Astrocyte (in vitro differentiated cells and primary cell): ENCODE measurements at places on chromosomes 13 and 19.

DNA sequence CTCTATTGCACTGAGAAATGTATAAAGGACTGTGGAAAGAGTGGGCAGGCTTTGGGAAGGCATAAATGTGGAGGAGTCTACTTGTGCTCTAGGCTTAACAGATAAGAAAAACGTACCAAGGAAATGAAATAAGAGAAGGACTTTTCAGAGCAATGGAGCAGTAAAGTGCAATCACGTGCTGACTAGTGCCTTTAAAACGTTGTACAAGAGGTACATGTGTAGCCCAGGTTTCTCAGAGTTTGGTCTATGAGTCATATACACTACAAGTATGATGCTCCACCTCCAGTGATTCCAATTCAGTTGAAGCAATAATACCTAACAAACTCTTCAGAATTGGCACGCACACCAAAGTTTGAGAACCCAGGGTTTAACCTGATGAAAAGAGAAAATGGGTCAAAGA, 13.4 kb upstream of the FNDC3A start:
- DNase-seq, result peak; percentile 12

DNA sequence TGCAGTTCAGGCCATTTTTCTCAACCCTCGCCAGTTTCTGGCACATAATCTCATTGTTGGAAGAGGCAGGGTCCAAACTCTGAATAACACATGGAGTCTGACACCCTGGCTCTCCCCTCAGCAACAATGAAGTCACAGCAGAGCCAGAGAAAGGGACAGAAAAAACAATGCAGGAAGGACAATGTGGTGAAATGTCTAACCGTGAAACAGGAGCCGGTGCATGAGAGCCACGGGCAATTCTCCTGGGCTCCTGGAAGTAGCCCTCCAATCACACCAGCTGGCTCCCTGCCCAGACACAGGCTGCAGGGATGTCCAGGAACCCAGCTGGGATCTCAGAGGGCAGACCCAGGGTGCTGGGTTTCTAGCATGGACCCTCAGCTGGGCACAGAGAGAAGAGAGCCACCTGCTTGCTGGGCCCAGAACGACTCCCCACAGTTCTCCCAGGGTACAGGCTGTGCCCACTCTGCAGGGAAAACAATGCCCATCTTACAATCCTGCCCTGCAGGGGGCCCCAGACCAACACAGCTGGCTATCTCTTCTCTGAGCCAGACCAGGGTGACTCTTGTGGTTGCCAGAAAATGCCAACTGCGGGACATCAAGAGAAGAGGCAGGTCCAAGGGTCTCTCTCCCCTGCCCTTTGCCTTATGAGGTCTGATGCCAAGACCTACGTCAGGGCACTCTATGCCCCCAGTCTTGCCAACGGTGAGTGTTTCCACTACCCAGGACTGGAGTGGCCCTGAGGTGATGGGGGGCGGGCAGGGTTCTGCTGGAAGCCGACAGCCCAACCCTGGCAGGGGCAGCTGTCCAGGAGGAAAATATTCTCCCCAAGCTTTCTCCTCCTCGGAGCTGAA, 64.5 kb downstream of the CEBPG start:
- peak; percentile 13 for DNase-seq

- peak; percentile 32 for DNase-seq
These were observed 67.4 kb downstream of the CDADC1 start for GRCh38 chr13:49315036-49315565.

DNA sequence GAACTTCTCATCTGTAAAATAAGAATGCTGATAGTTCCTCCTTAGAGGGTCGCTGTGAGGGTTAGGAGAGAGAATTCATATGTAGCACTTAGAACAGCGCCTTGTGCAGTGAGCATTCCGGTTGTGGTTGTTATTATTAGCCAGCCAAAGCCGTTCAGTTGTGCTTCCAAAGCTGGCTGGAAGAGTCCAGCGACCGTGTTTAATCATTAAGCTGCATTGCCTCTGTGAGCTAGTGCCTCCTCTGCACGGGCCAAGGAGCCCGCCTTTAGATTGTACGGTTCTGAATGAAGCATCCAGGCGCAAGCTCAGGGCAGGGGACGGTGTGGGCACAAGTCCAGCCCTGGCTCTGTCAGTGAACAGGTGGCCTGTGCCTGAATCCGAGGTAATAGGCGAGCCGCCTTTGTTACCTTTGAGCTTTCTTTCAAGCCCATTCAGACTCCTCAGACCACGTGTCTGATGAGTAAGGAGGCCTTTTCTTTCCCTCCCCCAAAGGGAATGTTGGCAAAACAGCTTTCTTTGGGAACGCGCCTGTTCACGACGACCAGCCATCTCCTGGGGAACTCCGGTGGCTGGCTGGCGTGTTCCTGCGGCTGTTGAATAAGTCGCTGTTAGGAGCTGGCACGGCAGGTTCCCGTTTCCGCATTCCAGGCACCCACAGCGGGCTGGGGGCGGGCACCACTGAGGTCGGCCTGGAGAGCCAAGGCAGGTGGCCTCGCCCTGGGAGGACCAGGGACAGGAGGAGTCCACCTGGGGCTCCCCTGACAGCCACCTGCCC, 25.1 kb downstream of the SIPA1L3 start:
- peak; percentile 82 for DNase-seq

DNA sequence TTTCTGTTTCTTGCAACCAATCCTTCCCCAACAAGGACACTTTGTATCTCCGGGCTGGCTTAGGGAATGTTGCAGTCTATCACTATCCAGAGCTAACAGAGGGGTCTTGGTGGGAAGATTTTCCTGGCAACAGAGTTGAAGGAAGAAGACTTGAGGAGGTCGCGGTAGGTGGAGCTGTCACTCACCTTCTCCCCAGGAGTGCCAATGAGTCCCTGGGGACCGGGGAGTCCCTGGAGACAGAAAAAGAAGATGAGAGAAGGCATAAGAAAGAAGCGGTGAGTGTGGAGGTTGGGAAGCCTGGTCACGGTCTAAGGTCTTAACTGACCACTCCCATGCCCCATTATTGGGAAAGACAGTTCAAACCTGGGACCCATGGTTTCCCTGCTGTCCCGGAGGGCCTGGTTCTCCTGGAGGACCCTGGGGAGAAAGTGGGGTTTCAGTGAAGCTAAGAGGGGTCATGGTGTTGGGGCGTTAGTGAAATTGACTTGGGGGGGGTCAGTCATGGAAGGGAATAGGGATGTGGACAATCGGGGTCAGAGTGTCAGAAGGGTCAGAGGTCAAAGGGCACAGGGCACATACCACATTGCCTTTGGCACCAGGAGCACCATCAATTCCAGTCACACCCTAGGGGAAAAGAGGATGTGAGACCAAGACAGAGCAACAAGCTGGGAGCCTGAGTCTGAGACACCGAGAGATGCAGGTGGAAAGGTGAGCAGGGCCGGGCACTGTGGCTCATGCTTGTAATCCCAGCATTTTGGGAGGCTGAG, 18.7 kb downstream of the COL5A3 start:
- no peak for DNase-seq

DNA sequence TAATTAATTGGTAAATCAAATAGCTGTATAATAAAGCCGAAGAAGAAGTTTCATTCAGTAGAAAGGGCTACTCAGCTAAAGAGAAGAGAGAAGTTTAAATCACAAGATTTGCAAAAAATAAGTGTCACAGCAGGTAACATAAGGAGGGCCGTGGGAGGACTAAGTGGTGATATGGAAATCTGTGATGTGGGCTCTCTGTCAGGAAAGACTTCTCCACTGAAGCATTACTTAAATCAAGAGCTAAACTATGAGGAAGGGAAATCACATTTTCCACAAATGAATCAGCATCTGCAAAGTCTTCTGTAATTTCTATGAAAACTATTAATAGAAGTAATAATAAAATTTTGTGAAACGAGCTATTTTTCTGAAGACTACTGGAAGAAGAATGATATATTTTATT, 153.8 kb downstream of the PCDH9 start:
- DNase-seq, result peak; percentile 44

- peak; percentile 75 for DNase-seq
These were observed 496.7 kb downstream of the COG6 start for GRCh38 chr13:40152145-40152544.

DNA sequence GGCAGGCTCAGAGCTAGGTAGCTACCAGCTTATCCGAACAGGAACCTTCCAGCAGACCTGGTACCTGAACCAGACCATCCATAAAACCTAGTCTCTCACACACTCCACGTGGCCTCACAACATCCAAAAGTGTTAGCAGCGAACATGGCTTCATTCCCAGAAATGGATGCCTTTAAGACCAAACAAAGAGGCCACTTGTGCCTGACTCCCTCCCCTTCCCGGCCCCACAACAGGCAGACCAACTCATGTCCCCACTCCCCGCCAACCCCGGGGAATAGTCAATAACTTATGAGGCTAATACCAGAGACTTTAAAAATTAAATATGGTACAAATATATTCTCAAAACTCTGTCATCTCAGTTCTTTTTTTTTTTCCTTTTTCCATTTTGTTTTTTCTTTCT, 46.2 kb downstream of the ZNF557 start:
- DNase-seq, result no peak

- DNase-seq, result no peak
These were observed 9.4 kb upstream of the CCDC97 start for GRCh38 chr19:41300555-41300954.

GRCh38 chr13:46604226-46604990, 51.4 kb downstream of the LRCH1 start:
- no peak for DNase-seq

DNA sequence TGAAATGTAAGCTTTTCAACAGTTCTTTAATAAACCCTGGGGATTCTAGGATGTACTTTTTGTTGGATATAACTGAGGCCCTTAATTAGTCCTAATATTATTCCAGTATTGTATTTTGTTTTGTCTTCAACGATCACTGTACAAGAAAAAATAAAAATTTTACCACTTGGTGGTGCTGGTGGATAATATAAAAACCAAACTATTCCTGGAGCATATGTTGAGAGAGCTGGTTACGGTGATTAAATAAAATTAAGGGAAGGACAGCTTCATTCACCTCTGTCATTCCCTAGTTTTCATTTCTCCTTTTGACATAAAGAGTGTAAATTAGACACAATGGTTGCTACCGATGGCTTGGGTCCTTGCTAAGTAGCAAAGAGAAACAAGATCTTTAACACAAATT, 598.6 kb upstream of the PCDH20 start:
- DNase-seq, result no peak

DNA sequence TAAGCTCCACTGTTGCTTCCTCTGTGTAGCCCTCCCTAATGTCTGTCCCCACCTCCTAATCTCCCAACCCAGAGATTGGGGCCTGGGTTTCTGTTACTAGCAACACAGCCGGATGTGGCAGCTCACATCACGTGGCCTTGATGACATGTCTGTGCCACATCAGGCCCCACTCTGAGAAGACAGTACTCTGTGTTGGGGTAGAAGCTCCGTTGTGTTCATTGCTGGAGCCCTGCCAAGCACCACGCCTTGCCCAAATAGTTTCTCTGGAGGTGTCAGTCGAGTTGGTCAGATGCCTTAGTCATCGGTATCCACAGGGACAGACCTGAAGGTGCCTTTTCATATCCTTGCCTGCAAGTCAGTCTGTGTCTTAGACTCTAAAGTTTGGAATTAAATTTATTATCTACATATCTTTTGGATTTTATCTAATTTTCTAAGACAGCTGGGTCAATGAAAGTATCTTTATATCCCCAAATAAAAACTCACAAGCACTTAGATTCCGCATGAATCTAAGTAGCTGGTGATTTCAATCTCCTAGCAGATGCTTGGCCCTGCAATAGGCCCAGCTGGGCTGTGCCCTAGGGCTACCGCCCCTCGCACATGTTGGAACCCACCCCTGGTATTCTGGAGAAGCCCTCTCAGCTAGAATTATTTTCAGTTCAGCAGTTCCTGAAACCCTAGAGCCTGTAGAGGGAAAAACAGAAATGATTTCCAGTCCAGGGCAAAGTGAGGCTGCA, 204.0 kb upstream of the TSHZ3 start:
- DNase-seq, result no peak

- no peak for DNase-seq
These were observed 17.8 kb downstream of the POP4 start for GRCh38 chr19:29623726-29624488.

- peak; percentile 88 for DNase-seq
These were observed 499 bp downstream of the LSM7 start for GRCh38 chr19:2327773-2328400.

DNA sequence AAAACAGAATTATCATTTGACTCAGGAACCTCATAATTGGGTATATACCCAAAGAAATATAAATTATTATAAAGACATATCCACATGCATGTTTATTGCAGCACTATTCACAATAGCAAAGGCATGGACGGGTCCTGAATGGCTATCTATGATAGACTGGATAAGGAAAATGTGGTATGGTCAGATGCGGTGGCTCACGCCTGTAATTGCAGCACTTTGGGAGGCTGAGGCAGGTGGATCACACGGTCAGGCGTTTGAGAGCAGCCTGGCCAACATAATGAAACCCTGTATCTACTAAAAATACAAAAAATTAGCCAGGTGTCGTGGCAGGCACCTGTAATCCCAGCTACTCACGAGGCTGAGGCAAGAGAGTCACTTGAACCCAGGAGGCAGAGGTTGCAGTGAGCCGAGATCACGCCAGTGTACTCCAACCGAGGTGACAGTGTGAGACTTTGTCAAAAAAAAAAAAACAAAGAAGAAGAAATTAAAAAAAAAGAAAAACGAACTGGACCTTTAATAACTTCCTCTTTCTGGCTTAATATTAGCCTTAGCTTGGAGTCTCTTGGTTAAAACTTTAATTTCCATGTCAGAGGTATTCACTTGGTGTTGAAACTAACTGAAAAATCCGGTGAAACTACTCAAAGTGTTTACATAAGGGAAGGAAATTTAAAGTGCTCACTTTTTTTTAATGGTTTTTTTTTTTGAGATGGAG, 104.4 kb downstream of the ZNF486 start:
- no peak for DNase-seq

DNA sequence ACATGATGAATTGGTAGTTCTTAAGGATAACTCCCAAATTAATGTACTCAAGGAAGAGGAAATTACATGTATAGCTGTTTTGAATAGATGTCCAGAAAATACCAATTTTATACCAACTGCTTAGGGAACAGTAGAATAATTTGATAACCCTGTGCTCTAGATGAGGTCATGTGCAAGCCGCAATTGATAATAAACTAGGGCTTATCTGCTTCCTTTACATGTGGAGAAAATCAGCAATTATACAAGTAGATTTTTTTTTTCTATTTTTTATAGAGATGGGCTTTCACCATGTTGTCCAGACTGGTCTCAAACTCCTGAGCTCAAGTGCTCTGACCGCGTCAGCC, 9.3 kb downstream of the TPT1 start:
- no peak for DNase-seq
